ENCODE measurements at places on chromosomes 1 and 21. TPM values are rescaled to one million over a fixed set of nuclear protein-coding genes. Genes with fewer than 3 reads are reported as not detected.

DNA sequence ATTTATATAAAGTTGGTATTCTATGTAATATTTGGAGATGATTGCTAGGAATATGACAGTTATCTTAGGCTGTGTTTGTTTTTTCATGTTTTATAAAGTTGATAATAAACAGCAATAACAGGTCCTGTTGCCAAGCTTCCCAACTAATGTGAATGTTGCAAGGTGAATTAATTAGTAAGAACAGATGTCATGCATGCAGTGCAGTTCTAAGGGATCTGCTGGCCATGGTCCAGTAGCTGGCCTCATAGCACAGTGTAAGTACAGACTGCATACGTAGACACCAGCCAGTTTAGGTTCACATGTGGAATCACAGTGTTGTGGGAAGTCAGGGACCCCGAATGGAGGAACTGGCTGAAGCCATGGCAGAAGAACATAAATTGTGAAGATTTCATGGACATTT is 478.2 kb downstream of the NEGR1 start:
- H3K4me1 ChIP-seq: no peaks in the 10 kb centered on the region
- no peaks in the 10 kb centered on the region for H3K27me3 ChIP-seq
- DNase-seq: no peak
- H3K27ac ChIP-seq: no peak overlapping the region
- H3K4me3 ChIP-seq: no peak overlapping the region

GRCh38 chr1:8980656-8981055 is 35.0 kb downstream of the CA6 start:
- H3K4me1 ChIP-seq: no peaks in the 10 kb centered on the region
- H3K4me3 ChIP-seq: no peak overlapping the region
- no peak overlapping the region for H3K27ac ChIP-seq
- H3K27me3 ChIP-seq: no peaks in the 10 kb centered on the region
- H3K36me3 ChIP-seq: no peaks in the 10 kb centered on the region

- no peaks in the 10 kb centered on the region for H3K36me3 ChIP-seq
- no peaks in the 10 kb centered on the region for H3K27me3 ChIP-seq
- H3K4me1 ChIP-seq: peaks cover 18% of the 10 kb centered on the region
- DNase-seq: peak; percentile 36
- peak overlapping the region; percentile 65 for H3K27ac ChIP-seq
Measured at GRCh38 chr21:22062472-22063139, 1064.4 kb downstream of the NCAM2 start.

GRCh38 chr1:91696321-91696720 is 189.6 kb downstream of the TGFBR3 start:
- no peaks in the 10 kb centered on the region for H3K27me3 ChIP-seq
- H3K27ac ChIP-seq: no peak overlapping the region
- H3K4me3 ChIP-seq: no peak overlapping the region

GRCh38 chr1:11383553-11384169 is 95.3 kb upstream of the DISP3 start:
- H3K4me1 ChIP-seq: no peaks in the 10 kb centered on the region
- DNase-seq: no peak
- H3K27me3 ChIP-seq: no peaks in the 10 kb centered on the region
- no peak overlapping the region for H3K27ac ChIP-seq
- no peaks in the 10 kb centered on the region for H3K36me3 ChIP-seq

- no peaks in the 10 kb centered on the region for H3K36me3 ChIP-seq
- no peaks in the 10 kb centered on the region for H3K27me3 ChIP-seq
- H3K27ac ChIP-seq: no peak overlapping the region
- H3K4me3 ChIP-seq: no peak overlapping the region
- DNase-seq: no peak
Measured at GRCh38 chr1:53628286-53628955, 110.5 kb downstream of the GLIS1 start.

GRCh38 chr1:5914676-5915365 is 77.4 kb downstream of the NPHP4 start:
- H3K4me1 ChIP-seq: peaks cover 6% of the 10 kb centered on the region
- no peaks in the 10 kb centered on the region for H3K36me3 ChIP-seq
- no peaks in the 10 kb centered on the region for H3K27me3 ChIP-seq
- no peak overlapping the region for H3K27ac ChIP-seq

DNA sequence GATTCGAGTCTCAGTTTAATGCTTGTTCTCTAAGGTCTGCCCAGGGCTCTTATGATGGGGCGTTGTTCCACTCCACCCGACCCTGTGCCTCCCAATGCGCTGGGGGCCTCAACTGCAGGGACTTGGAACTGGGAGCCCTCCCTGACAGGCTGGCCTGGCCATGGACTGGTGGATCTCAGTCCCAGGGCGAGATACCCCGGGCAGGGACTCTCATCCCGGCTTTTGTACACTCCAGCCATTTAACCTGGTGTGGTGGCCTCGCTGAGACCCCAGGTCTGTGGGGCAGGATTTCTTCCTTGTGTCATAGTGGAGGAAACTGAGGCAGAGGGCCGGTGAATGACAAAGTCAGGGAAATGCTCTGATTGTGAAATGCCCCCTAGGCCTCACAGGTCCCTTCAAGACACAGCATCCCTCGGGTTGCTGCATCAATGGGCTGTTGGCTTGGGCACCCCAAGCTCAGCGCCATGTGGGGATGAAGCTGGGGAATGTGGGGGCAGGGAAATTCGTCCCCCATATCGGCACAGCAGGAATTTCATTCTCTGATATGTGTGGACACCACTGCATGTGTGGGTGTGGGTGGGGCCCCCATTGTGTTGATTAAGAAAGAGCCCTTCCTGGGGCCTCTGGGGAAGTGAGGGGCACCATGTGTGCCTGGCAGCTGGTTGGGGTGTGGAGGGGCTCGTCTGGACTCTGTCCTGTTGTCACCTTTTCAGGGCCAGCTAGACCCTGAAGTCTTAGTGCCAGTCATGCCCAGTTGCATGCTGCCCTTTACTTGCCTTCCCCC is 19.9 kb upstream of the ZNF678 start:
- H3K27ac ChIP-seq: peak overlapping the region; percentile 72
- DNase-seq: no peak
- H3K36me3 ChIP-seq: no peaks in the 10 kb centered on the region
- peaks cover 32% of the 10 kb centered on the region for H3K4me1 ChIP-seq
- no peaks in the 10 kb centered on the region for H3K27me3 ChIP-seq

- H3K4me3 ChIP-seq: no peak overlapping the region
- no peaks in the 10 kb centered on the region for H3K27me3 ChIP-seq
- H3K4me1 ChIP-seq: no peaks in the 10 kb centered on the region
- H3K27ac ChIP-seq: no peak overlapping the region
- H3K36me3 ChIP-seq: no peaks in the 10 kb centered on the region
- DNase-seq: no peak
Measured at GRCh38 chr21:24023402-24023801, 1583.9 kb downstream of the MRPL39 start.

- peaks cover 16% of the 10 kb centered on the region for H3K36me3 ChIP-seq
- no peaks in the 10 kb centered on the region for H3K4me1 ChIP-seq
- no peaks in the 10 kb centered on the region for H3K27me3 ChIP-seq
- no peak overlapping the region for H3K4me3 ChIP-seq
- no peak for DNase-seq
Measured at GRCh38 chr1:11156963-11157362, 32.2 kb upstream of the ANGPTL7 start.

DNA sequence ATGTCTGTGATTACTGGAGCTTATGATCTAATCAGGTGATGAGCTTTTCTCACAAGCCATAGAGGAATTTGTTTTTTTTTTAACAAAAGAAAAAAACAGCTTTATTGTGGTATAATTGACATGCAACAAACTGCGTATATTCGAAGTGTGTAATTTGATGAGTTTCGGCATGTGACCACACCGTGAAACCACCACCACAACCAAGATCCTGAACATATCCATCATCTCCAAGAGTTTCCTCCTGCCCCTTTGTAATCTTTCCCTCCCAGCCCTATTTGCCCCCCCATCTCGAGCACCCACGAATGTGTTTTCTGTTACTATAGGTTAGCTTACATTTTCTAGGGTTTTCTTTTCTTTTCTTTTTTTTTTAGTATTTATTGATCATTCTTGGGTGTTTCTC is 4.7 kb downstream of the PGBD2 start:
- DNase-seq: no peak
- H3K27ac ChIP-seq: no peak overlapping the region
- no peak overlapping the region for H3K4me3 ChIP-seq
- H3K36me3 ChIP-seq: no peaks in the 10 kb centered on the region
- H3K4me1 ChIP-seq: peaks cover 37% of the 10 kb centered on the region
- H3K27me3 ChIP-seq: no peaks in the 10 kb centered on the region

- H3K4me1 ChIP-seq: peaks cover 3% of the 10 kb centered on the region
- H3K4me3 ChIP-seq: no peak overlapping the region
- no peaks in the 10 kb centered on the region for H3K36me3 ChIP-seq
Measured at GRCh38 chr1:202540014-202540413, 170.2 kb downstream of the SYT2 start.

DNA sequence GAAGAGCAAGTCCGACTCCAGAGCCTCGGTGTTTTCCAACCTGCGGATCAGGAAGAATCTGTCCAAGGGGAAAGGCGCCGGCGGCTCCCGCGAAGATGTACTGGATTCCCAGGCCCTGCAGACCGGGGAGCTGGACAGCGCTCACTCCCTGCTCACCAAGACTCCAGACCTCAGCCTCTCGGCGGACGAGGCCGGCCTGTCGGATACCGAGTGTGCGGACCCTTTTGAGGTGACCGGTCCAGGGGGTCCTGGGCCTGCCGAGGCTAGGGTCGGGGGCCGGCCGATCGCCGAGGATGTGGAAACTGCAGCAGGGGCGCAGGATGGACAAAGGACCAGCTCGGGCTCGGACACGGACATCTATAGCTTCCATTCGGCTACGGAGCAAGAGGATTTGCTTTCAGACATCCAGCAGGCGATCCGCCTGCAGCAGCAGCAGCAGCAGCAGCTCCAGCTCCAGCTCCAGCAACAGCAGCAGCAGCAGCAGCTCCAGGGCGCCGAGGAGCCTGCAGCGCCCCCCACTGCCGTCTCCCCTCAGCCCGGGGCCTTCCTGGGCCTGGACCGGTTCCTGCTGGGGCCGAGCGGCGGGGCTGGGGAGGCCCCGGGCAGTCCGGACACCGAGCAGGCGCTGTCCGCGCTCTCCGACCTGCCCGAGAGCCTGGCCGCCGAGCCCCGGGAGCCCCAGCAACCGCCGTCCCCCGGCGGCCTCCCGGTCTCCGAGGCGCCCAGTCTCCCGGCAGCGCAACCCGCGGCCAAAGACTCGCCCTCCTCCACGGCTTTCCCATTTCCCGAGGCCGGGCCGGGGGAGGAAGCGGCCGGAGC is 827 bp downstream of the FMN2 start:
- H3K27me3 ChIP-seq: peaks cover 18% of the 10 kb centered on the region
- H3K27ac ChIP-seq: no peak overlapping the region
- DNase-seq: peak; percentile 16
- peaks cover 21% of the 10 kb centered on the region for H3K4me1 ChIP-seq
- no peaks in the 10 kb centered on the region for H3K36me3 ChIP-seq

Gene CFAP74
- under 0.01 TPM for total RNA-seq

Data from body of pancreas (tissue), 4 donors.